ENCODE measurements at places on chromosomes 2 and 18. TPM values are rescaled to one million over a fixed set of nuclear protein-coding genes. Genes with fewer than 3 reads are reported as not detected.

INPP4A gene
- 24.0 TPM for total RNA-seq

MYO3B gene
- under 0.01 TPM for total RNA-seq

LGALSL gene
- total RNA-seq = 8.3 TPM

LBH gene
- 379 TPM for total RNA-seq

ANKRD30B gene
- not detected for total RNA-seq

CAVIN2 gene
- total RNA-seq = 1.4 TPM

CNRIP1 gene
- 70.9 TPM for total RNA-seq

DLX2 gene
- total RNA-seq = 0.22 TPM

GREB1 gene
- 0.43 TPM for total RNA-seq

DNAH7 gene
- 2.7 TPM for total RNA-seq

HK2 gene
- total RNA-seq = 31.9 TPM

EML6 gene
- 0.39 TPM for total RNA-seq

SF3B6 gene
- 138 TPM for total RNA-seq

KRTCAP3 gene
- total RNA-seq = not detected

LAMA1 gene
- total RNA-seq = 11.0 TPM

AMER3 gene
- total RNA-seq = not detected

CIB4 gene
- not detected for total RNA-seq

MYL1 gene
- 0.39 TPM for total RNA-seq

TMEM178A gene
- 1.7 TPM for total RNA-seq

PSMA8 gene
- total RNA-seq = not detected

REG3G gene
- total RNA-seq = not detected

TBR1 gene
- total RNA-seq = under 0.01 TPM

AGBL5 gene
- 23.3 TPM for total RNA-seq

CELF4 gene
- total RNA-seq = not detected

ADGRF3 gene
- total RNA-seq = 0.22 TPM

ASB18 gene
- total RNA-seq = not detected

SLC4A5 gene
- total RNA-seq = 2.2 TPM

LANCL1 gene
- total RNA-seq = 71.9 TPM

NAT8 gene
- not detected for total RNA-seq

EGR4 gene
- not detected for total RNA-seq

SF3B1 gene
- 323 TPM for total RNA-seq

COMMD1 gene
- 58.0 TPM for total RNA-seq

TDRD15 gene
- total RNA-seq = under 0.01 TPM

ZNF516 gene
- total RNA-seq = 14.4 TPM

ZNF396 gene
- 4.5 TPM for total RNA-seq

ARMC9 gene
- 53.9 TPM for total RNA-seq

AGXT gene
- not detected for total RNA-seq

ADCYAP1 gene
- not detected for total RNA-seq

MAP3K19 gene
- not detected for total RNA-seq

CNDP1 gene
- 0.11 TPM for total RNA-seq

RIOK3 gene
- total RNA-seq = 151 TPM

TGFA gene
- 0.91 TPM for total RNA-seq

LOXHD1 gene
- total RNA-seq = not detected

ESPNL gene
- total RNA-seq = 1.3 TPM

C2orf80 gene
- not detected for total RNA-seq

Data from articular chondrocyte of knee joint (primary cell).